ENCODE measurements at places on chromosomes 13 and 19.
A peak's percentile ranks its signal among the peaks of the same experiment; 100 is the strongest.

GRCh38 chr19:46466536-46467196 is 4.7 kb downstream of the PNMA8A start:
- DNase-seq = peak; percentile 80

DNA sequence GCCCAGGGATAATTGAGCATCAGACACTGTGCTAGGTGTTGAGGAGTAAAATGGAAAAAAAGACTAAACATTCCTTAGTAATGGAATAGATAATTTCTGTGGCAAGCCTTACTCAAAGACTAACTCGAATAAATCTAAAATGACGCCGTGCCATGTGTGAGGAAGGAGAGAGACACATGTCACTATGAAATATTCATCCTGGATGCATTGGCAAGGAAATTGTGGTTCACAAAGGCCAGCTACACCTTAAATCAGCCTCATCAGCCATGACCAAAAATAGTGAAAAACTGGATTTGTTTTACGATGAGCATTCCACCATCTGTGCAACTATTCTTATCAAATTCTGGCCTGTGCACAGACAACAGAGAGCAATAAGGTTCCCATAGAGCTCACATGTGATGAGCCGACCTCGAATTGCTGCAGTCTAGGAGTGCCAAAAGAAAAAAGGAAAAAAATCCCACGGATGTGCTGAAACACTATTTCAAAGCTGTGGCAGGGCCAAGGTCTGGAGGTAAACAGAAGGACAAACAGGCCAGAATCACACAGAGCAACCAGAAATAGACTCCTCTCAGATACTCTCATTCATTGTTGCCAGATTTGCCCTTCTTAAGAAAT is 505.7 kb downstream of the EFNB2 start:
- no peak for DNase-seq

GRCh38 chr19:29858000-29858596 is 46.3 kb downstream of the CCNE1 start:
- no peak for DNase-seq

GRCh38 chr19:43688059-43688701 is 18.2 kb upstream of the PLAUR start:
- no peak for DNase-seq

- no peak for DNase-seq
These were observed 655.5 kb downstream of the PCDH9 start for GRCh38 chr13:66574606-66575005.

DNA sequence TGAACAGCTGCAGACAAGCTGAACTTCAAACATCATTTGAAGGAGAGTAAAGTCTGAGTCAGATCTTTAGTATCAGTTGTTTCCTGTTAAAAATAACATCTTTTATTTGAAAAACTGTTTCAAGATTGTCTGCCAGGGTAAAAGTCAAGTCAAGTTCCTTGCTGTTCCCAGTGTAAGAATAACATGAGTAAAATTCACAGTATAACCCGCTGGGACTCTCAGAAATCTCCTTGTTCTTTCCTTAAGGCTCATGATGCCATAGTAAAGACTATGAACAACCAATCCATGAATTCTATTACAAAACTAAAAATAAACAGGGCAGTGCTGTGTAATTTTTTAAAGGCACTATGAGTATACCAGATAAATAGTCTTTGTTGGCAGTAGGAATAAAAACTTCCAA is 112.9 kb downstream of the IRS2 start:
- no peak for DNase-seq

- DNase-seq = no peak
These were observed 4.5 kb upstream of the ZNF175 start for GRCh38 chr19:51566489-51567100.

- DNase-seq = no peak
These were observed 3.3 kb downstream of the CFD start for GRCh38 chr19:862581-863314.

DNA sequence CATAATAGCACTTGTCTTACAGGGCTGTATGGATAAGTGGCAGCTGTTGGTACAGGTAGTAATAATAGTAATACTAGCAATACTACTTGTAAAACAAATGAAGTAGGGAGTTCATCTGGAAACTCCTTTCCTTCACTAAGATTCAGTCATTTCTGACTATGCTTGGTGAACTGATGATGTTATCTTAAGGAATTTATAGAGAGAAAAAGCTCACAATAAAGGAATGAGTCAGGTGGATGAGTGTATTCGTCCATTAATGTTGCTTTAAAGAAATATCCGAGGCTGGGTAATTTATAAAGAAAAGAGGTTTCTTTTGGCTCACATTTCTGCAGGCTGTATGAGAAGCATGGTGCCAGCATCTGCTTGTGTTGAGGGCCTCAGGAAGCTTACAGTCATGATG is 477.3 kb downstream of the KLF12 start:
- no peak for DNase-seq

DNA sequence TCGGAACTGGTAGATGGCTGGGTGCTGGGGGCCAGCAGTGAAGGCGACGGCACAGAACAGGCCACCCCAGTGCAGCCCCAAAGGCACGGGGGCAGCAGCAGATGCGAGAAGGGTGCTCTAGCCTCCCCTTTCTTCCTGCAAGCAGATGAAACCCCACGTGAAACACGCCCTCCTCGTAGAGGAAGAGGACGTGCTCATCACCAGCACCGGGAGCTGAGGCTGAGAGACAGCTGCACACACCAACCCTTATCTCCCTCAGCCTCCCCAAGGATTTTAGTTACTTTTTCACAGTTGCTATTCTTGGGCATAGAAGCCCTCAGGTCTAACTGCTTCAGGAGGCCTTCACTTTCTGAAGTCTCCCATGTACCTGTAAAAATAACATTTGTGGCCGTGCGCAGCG is 11.9 kb downstream of the ZNF787 start:
- no peak for DNase-seq

GRCh38 chr19:55626350-55626749 is 2.0 kb upstream of the ZNF784 start:
- no peak for DNase-seq

DNA sequence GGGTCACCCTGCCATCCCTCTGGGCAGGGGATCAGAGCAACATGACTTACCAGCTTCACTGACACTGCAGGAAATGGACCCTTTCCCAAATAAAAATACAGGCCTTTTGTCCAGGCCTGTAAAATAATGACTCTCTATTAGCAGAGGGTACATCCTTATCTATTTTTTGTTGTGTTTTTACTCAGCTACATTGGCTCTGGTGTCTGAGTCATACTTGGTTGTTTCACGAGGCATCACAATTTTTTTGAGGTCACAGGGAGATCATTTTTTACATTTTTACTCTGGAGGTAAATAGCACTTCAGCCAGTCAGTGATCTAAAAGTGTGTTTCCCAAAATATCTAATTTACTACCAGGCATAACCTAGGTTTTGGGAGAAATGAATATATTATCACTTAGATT is 6.9 kb upstream of the HTR2A start:
- DNase-seq = no peak

GRCh38 chr13:109870696-109871370 is 84.5 kb upstream of the IRS2 start:
- DNase-seq = no peak

GRCh38 chr13:59280297-59280696 is 883.4 kb downstream of the DIAPH3 start:
- no peak for DNase-seq

- DNase-seq = no peak
These were observed 39.0 kb upstream of the C13orf46 start for GRCh38 chr13:114012921-114013320.

DNA sequence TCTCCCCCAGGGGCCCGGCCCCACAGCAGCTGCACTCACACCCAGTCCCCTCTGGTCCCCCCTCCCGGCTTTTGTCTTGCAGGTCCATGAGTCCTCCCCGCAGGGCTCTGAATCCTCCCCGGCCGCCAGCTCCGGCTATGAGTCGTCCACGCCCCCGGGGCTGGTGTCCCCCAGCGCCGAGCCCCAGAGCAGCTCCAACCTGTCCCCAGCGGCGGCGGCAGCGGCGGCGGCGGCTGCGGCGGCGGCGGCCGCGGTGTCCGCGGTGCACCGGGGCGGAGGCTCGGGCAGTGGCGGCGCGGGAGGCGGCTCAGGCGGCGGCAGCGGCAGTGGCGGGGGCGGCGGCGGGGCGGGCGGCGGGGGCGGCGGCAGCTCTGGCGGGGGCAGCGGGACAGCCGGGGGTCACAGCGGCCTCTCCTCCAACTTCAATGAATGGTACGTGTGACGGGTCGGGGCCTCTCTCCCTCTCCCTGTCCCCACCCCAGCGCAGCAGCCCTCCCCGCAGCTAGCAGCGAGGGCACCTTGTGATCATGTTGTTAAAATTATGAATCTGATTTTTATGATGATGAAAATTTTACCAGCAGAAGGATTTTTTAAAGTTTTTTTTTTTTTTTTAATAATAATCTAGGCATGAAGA is 3.8 kb downstream of the ZIC2 start:
- DNase-seq = no peak

- no peak for DNase-seq
These were observed 355.1 kb downstream of the SLITRK5 start for GRCh38 chr13:88026241-88026640.

DNA sequence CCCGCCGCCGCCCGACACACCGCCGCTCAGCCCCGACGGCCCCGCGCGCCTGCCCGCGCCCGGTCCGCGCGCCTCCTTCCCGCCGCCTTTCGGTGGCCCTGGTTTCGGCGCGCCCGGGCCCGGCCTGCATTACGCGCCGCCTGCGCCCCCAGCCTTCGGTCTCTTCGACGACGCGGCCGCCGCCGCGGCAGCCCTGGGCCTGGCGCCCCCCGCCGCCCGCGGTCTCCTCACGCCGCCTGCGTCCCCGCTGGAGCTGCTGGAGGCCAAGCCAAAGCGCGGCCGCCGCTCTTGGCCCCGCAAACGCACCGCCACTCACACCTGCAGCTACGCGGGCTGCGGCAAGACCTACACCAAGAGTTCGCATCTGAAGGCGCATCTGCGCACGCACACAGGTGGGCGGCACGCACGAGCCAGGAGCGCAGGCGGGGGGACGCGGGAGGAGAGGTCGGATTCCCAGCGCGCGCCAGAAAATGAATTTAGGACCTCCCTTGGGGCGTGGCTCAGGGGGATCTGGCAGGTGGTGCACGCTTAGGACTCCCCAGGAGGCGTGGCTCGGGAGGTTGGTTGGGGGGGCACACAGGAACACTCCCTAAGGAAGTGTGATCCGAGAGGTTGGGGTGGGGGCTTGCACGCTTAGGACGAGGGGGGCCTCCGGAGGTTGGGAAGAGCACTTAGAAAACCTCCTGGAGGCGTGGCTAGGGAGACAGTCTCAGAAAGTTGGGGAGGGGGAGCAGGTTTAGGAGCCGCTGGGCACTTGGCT is 1.2 kb downstream of the KLF2 start:
- no peak for DNase-seq

- DNase-seq = no peak
These were observed 25.1 kb downstream of the LNX2 start for GRCh38 chr13:27595055-27595811.

GRCh38 chr19:16035601-16036297 is 40.5 kb upstream of the TPM4 start:
- no peak for DNase-seq

DNA sequence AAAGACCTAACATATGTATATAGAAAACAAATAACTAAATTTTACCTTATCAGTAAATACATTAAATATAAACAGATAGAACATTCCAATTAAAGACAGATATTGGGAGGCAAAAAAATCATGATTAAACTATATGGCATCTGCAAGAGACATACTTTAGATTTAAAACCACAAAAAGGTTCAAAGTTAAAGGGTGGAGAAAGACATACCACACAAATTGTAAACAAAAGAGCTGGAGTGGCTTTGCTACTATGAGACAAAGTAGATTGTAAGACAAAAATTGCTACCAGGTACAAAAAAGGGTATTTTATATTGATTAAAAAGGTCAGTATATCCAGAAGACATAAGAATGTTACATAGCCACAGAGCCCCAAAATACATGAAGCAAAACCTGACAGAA is 200.2 kb downstream of the KCNRG start:
- no peak for DNase-seq

DNA sequence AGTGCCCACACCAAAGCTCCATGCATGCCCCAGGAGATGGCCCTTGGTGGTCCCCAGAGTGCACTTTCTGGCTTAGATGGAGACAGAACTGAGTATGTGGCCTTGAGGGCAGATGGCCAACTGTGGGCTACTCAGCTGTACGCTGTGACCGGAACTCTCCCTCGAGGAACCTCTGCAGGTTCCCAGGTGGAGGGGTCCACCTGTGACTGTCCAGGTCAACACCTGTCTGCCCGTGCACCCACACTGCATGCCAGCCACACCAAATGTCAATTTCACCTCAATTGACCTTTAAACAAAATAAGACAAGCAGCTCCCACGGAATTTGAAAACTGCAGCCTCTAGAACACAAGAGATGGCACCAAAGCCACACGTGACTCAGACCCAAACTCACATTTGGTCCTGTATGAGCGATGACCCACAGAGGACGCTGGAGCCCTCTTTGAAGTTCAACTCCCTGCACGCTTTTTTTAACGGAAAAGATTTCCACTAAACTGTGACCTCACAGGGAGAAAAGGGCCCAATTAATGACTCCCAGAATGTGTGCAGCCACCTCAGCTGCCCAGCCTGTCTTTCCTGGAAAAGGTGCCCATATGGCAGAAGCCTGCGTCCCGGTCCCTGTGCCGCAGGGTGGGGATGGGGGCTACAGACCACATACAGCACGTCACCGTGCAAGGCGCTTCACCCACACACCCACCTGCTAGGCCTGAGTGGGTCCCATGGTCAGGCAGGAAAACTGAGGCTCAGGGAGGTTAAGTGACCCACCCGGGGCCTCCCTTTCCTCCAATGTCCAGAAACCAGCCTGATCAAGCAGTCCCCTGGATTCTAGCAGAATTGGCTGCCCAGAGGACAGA is 47.7 kb downstream of the KLF2 start:
- no peak for DNase-seq

DNA sequence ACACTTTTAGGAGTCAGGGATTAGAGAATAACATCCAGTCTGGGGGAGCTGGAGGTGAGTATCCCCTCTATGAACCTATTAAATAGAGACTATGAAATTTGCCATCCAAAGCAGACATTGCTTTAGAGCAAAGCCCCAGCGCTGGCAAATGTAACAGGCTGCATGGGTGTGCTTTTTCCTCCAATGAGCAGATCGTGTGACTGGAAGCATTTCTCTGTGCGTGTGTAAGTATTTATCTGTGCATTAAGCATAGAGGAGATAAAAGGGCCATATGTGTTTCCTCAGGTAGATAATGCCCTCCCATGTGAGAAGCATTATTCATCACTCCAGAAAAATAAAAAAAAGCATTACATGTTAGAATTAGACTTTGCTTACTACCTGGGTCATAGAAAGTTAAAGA is 924 bp downstream of the TNFSF13B start:
- DNase-seq = no peak

DNA sequence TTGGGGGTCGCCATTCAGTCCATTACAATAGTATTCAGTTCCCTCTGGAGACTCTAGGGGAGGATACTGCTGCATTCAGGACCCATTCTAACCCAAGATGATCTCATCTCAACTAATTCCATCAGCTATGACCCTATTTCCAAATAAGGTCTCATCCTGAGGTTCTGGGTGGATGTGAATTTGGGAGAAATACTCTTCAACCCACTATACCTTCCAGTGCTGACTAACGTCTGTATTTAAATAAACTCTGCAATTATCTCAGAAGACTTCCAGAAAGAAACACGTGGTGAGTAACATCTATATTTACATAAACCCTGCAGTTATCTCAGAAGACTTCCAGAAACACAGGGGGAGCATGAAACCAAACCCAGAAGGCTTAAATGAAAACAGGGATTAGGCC is 1300.7 kb downstream of the PCDH9 start:
- peak; percentile 37 for DNase-seq

GRCh38 chr13:46587807-46588418 is 34.9 kb downstream of the LRCH1 start:
- DNase-seq = no peak

GRCh38 chr19:4036576-4037300 is 29.2 kb downstream of the PIAS4 start:
- no peak for DNase-seq
